ENCODE measurements at places on chromosomes 2 and 18.

DNA sequence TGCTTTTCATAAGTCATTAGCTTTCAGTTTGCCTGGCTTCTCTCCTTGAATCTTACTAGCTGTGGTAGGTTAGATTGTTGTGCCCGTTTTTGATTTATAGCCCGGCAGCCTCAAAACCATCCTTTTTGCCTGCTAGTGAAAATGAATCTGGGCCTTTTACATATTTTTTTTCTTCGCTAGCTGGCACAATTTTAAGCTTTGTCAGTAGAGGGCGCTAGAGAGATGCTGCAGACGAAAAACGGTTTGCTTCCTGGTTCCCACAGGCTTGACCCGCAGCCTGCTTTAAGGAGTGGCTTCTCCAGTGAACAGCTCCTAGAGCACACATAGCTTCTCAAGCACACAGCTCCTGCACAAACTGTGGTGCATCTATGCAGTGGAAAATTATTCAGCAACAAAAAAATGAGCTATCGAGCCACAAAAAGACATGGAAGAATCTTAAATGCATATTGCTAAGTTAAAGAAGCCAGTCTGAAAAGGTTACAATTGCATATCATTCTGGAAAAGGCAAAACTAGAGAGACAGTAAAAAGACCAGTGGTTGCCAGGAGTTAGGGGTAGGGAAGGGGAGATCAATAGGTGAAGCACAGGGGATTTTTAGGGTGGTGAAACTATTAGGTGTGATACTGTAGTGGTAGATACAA lies 47.9 kb downstream of the E2F6 start:
- no peak for DNase-seq

DNA sequence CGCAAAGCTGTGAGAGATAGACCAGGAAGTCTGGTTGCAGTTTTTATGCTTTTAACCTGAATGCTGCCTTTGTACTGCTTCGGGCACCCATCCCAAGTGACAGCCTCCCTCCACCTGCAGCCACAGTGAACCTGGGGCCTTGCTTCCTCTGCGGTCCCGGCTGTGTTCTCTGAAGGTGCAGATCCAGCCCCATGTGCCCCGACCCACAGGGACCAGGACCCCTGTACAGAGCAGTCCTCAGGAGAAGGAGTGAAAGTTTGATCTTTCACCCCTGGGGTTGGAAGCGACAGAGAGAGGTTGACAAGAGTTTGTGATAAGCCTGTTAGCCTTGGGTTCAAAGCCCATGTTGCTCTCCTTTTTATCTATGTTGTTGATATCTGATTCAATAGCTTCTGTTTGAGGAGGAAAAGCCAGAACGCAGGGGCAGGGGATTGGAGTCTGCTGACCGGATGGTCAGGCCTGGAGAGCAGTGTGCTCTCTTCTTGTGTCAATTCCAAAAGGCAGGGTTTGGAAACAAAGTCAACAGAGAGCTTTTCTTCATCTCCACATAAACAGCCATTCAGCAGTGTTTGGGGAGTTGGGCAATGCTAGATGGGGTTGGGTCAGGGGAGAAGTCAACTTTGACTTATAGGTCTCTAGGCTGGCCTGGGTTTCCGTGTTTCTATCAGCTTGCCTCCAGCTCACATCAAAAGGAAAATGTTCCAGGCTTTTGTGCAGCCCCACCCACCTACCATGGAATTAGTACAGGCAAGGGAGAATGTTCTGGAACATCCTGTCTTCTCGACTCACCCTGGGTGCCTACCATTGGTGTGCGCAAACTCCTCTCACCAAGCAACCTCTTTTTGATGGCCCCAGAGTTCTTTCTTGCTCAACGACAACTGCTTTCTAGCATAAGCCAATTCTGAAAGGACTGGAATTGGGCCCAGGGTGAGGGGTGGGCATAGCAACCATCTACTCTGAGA lies 214.9 kb downstream of the ALPK2 start:
- DNase-seq, result no peak

- DNase-seq, result no peak
These were observed 65.7 kb upstream of the FOSL2 start for GRCh38 chr2:28326881-28327505.

DNA sequence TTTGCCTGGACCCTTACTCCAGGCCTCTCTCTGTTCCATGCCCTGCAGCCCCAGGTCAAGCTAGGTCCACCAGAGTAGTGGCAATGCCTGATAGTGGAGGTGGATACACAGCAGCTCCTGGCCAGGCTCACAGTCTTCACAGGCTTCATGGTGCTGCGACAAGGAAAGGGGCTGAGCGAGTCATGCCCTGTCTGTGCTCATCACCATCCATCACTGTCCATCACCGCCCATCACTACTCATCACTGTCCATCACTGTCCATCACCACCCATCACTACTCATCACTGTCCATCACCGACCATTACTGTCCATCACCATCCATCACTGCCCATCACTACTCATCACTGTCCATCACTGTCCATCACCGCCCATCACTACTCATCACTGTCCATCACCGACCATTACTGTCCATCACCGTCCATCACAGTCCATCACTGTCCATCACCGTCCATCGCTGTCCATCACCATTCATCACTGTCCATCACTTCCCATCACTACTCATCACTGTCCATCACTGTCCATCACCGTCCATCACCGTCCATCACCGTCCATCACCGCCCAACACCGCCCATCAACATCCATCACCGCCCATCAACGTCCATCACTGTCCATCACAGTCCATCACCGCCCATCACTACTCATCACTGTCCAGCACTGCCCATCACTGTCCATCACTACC lies 57.1 kb upstream of the OTOS start:
- DNase-seq, result no peak

GRCh38 chr18:13381944-13382365 lies 163.4 kb downstream of the LDLRAD4 start:
- DNase-seq, result no peak

DNA sequence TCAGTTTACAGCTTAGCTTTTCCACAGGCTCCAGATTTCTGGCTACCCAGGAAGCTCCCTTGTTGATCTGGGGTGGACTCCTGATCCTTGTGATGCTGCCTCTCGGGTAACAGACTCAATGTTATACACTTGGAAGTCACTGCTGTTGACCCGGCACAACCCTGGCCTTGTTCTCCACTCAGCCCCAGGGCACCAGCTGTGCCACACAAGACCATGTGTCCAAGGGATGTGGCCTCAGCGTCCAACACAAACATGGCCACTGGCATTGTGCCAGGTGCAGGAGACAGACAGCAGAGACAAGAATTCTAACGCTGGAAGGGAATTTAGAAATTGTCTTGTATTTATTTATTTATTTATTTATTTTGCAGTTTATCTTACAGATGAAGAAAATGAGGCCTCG lies 39.0 kb upstream of the PPP4R1 start:
- no peak for DNase-seq

DNA sequence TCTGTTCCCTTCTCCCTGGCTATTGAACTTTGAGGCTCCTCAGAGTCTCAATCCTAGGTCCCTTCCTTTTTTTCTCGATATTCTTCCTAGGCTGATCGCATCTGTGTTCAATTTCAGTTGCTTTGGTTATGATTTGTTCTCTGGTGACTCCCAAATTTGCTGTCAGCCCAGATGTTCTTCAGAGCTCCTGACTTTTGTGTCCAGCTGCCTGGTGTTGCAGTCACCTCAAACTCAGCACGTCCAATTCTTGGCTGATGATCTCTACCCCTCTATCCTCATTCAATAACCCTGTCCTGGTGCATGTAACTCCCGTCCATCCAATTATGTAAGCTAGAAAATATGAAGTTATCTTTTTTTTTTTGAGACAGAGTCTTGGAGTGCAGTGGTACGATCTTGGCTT lies 31.4 kb downstream of the DIS3L2 start:
- DNase-seq, result no peak

GRCh38 chr2:107374249-107374648 lies 452.4 kb upstream of the RGPD4 start:
- no peak for DNase-seq

DNA sequence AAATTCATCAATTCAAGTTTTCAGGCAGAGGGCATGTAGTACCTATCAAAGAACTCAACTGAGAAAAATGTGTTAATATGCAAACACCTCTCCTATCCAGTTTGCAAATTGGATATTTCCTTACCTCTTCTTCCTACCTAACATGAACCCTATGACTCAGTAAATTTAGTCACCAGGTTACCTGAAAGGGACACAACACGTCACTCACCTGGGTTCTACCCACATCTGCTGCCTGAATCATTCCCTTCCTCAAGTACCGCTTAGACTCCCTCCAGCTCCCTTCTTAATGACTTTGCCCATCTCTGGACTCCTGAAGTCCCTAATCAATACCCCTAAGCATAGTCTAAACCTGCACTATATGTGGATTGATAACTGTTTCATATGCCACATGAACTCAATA lies 10.4 kb downstream of the ANKRD44 start:
- no peak for DNase-seq

DNA sequence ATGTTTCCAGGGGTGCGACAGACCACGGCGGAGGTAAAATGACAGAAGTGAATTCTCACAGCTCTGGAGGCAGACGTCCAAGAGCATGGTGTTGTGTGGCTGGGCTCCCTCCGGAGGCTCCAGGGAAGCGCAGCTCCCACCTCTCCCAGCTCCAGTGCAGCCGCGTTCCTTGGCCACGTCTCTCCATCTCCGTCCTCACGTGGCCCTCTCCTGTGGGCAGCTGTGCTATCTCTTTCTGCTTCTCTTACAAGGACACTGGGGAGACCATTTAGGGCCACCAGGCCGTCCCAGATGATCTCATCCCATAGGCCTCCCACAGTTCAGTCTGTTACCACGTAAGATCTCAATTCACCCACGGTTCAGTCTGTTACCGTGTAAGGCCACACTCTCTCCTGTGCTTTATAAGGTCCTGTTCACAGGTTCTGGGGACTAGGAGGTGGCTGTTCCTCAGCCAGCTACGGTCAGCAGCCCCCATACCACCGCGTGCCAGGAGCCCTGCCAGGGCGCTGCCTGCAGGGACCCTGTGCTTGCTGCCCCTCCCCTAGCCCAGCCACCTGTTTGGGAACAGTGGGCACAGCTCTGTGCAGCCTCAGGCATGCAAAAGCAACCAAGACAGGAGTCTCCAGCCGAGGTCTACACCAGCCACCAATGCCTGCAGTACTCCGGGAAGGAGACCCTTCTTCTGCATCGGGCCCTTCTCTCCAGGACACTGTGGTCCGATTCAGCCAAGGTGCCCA lies 2.9 kb upstream of the MAB21L4 start:
- DNase-seq, result no peak

GRCh38 chr2:159736048-159736447 lies 23.7 kb downstream of the MARCHF7 start:
- no peak for DNase-seq

- no peak for DNase-seq
These were observed 1.2 kb upstream of the GRB14 start for GRCh38 chr2:164622338-164623106.

DNA sequence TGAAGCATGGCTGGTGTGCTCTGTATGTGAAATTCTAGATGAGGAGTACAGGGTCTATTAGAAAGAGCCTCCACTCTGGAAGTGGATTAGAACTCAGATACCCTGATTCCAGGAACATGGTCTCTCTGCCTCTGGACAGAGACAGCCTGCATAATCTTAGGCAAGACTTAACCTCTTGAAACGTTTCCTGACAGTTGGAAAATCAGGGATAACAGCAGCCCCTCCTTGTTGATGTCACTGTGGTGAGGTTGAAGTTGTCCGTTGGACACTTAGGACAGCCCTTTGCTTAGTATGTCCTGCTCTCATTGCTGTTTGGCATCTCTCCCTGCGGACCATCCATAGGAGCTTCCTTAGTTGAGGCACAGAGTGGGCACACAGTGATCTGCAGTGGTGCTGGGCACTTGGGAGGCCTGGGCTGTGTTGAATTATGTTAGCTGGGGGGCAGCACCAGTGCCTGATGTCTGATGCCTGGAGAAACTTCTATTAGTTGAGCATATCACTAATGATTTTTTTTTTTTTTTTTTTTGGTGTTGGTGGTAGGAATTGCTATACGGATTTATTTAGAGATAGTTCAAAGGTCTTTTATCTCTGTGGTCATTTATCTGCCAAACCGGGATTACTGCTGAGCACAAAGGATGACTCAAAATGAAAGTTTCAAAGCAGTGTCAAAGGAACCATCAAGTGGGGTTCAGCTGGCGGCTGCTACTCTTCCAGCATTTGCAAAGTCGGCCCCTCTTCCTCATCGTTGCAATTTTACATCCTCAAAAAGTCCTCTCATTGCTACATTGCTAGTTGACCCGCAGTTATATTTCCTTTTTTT lies 28.8 kb downstream of the SETBP1 start:
- DNase-seq, result no peak

DNA sequence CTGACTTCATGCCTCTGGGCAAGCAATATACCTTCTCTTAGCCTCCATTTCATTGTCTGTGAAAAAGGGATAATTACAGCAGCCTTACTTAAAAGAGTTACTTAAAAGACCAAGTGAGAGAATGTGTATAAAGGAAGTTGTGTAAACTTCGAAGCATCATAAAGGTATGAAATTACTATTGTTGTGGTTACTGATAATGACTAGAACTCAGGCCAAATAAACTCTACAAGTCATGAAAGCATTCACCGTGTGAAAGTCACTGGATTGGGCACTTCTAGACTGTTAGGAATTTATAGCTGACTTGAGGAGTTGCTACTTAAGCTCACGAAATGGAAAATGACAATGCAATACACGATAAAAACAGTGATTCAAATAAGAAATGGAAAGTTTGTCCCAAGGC lies 67.4 kb upstream of the HAAO start:
- DNase-seq, result peak; percentile 75

- DNase-seq, result no peak
These were observed 102.2 kb downstream of the PDE1A start for GRCh38 chr2:182324665-182325064.

DNA sequence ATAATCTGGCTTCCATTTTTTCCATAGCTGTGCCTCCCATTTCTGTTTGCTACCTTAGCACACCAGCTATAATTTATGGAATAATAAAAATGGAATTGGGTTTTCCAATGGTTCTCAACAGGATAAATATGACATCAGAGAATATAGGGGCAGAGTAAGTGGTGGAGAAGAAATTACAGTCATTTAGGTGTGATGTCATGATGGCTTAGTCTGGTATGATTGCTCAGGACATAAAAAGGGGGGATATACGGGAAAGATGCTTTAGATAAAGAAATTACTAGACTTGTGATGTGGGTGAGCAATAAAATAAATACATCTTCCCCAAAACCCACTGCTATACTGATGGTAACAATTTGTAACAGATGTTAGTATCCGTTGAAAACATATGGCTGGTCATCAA lies 21.6 kb upstream of the KIF5C start:
- DNase-seq, result no peak

DNA sequence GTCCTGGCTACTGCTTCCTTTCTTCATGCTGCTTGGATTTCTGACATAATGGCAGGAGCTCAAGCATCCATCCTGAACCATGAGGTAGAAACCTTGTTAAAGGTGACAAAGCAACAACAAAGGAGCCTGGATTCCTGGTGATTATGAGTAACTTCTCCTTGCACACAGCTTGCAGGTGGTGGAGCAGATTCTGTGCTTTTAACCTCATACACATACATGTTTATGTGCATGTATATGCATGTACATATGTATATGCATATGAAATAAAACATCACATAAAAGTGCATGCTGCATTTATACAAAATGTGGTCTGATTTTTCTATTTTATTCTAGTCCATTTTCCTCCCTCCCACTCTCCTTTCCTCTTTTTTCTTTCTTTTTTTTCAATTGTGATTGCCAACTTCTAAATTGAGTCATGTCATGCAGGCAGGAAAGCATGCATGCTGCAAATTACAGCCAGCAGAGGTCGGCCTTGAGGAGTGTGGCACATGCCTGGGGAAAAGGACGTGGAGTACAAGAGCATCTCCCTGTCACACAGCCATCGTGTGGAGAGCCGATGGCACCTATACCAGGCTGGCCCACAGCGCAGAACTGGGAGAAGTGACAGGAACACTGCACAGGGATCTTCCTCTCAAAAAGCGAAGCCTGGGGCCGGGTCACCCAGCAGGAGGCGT lies 17.9 kb downstream of the LCT start:
- no peak for DNase-seq

GRCh38 chr2:63740943-63741342 lies 100.8 kb upstream of the UGP2 start:
- DNase-seq, result no peak
